NCI-H1436 treated with DMSO at 0.1 percent for 48 hours (cell line): ENCODE measurements at places on chromosomes 6 and 20.

- peak; percentile 57 for DNase-seq
Observed at GRCh38 chr6:170306324-170307079, at the start of gene FAM120B. Gene FAM120B (plus strand): TSS chr6:170306758. CDS start chr6:170317391, 10,633 bp downstream.

DNA sequence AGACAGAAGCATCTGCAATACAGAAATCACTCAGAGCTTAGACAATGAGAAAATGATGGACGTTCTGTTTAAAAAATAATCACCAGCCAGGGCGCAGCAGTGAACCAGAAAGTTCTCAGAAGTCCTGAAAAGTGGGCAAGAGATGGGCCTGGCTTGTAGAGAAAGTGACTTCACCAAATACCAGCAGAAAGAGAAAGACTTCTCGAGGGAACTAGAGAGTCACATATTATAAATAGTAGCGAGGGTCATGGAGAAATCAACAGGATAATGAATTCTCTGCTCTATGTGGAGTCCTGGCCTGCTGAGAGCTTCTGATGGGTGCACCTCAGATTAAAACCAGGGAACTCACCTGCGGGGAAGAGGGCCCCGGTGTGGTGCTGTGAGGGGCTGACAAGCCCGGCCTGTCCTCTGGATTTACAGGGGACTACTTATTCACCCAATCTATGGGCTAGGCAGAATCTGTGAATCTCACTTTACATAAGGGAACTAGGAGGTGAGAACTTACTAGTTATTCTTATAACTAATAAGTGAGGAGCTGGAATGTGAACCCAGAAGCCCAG, 5.6 kb upstream of the RAMACL start:
- no peak for DNase-seq

DNA sequence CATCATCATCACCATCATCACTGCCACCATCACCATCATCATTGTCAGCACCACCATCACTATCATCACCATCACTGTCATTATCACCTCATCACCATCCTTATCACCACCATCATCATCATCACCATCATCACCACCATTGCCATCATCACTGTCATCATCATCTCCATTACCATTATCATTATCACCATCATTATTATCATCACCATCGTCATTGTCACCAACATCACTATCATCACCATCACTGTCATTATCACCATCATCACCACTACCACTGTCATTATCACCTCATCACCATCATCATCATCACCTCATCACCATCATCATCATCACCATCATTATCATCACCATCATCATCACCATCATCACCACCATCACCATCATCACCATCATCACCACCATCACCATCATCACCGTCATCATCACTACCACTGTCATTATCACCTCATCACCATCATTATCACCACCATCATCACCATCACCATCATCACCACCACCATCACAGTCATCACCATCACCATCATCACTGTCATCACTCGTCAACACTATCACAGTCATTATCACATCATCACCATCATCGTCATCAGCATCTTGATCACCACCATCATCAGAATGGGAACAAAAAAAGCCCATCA, 191.1 kb downstream of the TTLL2 start:
- DNase-seq = no peak

GRCh38 chr20:53814060-53814459, 220.4 kb upstream of the ZNF217 start:
- DNase-seq = no peak

GRCh38 chr20:6471110-6471647, 296.3 kb upstream of the BMP2 start:
- DNase-seq = no peak
